Daoy (cell line): ENCODE measurements at places on chromosomes 1 and 21. TPM values are rescaled to one million over a fixed set of nuclear protein-coding genes. Genes with fewer than 3 reads are reported as not detected.

- DNase-seq: no peak
Measured at GRCh38 chr1:36539526-36539925, 56.8 kb upstream of the CSF3R start.

DNA sequence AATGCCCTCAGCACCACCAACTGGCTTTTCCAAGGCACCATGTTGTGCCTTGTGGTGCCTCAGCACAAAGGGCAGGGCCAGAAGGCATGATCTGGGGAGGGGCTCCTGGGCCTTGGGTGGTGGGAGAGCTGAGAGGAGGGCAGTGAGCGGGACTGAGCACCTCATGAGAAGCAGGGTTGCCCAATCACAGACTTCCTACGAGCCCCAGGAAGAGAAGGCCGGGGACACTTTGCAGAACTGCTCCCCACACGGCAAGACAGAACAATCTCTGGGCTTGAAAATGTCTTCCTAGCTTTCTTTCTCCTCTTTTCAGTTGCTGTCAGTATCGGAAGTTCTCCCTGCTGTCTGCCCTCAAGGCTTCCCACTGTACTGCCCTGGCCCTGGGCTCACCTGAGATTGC, 6.8 kb downstream of the KCNJ10 start:
- DNase-seq: no peak

- DNase-seq: peak; percentile 62
Measured at GRCh38 chr1:116923421-116923820, 13.7 kb downstream of the PTGFRN start.

EPHA10 gene
- not detected in 2 replicates for total RNA-seq

OR2M3 gene
- total RNA-seq: not detected in 2 replicates
